LHCN-M2 (cell line): ENCODE measurements at places on chromosomes 12 and 14. TPM values are rescaled to one million over a fixed set of nuclear protein-coding genes. Genes with fewer than 3 reads are reported as not detected.

DNA sequence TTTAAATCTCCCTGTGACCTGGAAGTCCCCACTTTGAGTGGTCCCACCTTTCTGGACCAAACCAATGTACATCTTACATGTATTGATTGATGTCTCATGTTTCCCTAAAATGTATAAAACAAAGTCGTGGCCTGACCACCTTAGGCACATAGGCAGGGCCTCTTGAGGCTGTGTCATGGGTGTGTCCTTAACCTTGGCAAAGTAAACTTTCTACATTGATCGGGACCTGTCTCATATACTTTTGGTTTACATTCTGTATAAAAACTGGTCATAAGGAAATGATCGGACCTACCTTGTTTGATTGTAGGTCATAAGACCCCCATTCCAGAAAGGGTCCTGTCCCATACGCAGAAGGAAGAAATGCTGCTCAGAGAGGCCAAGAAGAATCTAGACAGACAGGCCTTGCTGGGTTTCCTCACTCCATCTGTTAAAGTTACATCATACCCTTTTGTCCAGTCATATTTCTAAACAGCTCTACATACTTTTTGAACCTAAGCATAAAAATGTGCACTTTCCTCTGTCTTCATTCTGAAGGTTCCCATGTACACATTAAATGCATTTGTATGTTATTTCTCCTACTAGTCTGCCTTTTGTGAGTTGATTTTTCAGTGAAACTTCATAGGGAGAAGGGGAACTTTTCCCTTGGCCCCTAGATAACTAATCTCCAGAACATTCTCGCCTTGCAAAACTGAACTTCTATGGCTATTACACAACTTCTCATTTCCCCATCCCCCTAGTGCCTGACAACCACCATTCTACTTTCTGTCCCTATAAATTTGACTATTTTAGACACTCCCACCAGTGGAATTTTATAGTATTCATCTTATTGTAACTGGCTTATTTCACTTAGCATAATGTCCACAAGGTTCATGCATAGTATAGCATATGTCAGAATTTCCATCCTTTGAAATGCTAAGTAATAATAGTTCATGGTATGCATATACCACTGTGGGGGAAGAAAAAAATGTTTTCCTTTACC, 30.2 kb upstream of the CPM start:
- no peak for DNase-seq

- peak; percentile 99 for DNase-seq
Measured at GRCh38 chr12:67358781-67359338, 89.7 kb downstream of the CAND1 start.

GRCh38 chr12:52585066-52585465, 11.4 kb upstream of the KRT74 start:
- DNase-seq: no peak

DNA sequence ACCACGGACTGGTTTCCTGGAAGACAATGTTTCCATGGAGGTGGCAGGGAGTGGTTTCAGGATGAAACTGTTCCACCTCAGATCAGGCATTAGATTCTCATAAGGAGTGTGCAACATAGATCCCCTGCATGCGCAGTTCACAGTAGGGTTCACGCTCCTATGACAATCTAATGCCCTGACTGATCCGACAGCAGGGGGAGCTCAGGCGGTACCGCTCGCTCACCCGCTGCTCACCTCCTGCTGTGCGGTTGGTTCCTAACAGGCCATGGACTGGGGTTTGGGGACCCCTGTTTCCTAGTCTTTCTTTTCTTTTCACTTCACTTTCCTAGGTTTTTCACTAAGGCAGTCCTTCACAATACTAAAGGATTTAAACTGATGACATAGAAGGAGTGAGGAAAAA, 39.6 kb downstream of the GUCY2C start:
- no peak for DNase-seq

DNA sequence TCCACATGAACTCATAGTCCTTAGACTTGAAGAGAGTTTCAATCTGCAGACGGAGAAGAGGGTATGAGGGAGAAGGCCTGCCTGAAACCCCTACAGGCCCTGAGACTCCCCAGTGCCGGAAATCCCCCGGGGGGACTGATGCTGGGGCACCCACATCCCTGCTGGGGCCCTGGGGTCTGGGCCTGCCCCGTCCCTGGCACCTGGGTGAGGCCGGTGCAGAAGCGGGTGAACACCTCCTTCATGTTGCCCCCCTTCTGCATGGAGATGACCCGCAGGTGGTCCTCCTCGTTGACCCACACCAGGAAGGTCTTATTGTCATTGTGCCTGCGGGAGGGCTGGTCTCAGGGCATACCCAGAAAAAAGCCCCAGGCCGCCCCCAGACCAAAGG, 2.4 kb downstream of the CKB start:
- no peak for DNase-seq

DNA sequence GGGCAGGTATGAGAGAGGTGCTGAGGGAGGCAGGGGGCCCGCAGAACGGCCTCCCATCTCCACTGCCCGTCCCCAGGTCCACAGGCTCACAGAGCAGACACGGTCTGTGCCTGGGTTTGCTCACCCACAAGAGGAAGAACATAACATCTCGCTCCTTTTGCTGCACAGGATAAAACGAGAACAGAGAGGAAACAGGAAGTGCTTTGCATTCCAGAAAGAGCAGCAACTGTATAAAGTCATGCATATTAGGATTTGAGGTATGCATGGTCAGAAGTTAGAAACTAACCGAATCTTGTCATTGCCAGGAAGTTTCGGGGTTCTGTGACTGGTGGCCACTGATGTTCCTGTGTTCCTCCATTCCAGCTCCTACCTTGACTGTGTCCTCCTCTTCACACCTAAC, 25.0 kb downstream of the NTF3 start:
- DNase-seq: peak; percentile 46

GRCh38 chr14:61106959-61107641, 126.1 kb downstream of the SLC38A6 start:
- DNase-seq: peak; percentile 54

The SPRYD4 gene
- 2.1 and 2.6 TPM in 2 replicates for total RNA-seq

The ADGRD1 gene
- total RNA-seq: not detected in 2 replicates

The STAT2 gene
- total RNA-seq: 111 and 187 TPM in 2 replicates

The TOMM20L gene
- not detected in 2 replicates for total RNA-seq

The GPR65 gene
- not detected in 2 replicates for total RNA-seq
